ENCODE measurements at places on chromosomes 3 and 15.

DNA sequence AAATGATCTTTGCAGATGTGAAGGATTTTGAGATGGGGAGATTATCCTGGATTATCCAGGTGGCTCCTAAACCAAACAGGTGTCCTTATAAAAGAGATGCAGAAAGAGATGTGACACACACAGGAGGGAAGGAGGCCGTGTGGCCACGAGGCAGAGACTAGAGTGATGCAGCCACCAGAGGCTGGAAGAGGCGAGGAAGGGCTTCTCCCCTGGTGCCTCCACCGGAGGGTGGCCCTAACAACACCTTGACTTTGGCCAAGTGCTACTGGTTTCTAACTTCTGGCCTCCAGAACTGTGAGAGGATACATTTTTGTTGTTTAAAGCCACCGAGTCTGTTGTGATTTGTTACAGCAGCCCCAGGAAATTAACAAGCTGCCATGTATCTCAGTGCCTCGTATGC, 127.1 kb downstream of the ASB7 start:
- DNase-seq, result no peak
- H3K27me3 ChIP-seq, result peaks cover 4% of the 10 kb centered on the region
- H3K36me3 ChIP-seq, result no peaks in the 10 kb centered on the region
- H3K27ac ChIP-seq, result no peak overlapping the region
- no peaks in the 10 kb centered on the region for H3K4me1 ChIP-seq

- no peaks in the 10 kb centered on the region for H3K36me3 ChIP-seq
- no peak overlapping the region for H3K4me3 ChIP-seq
- DNase-seq, result no peak
- H3K4me1 ChIP-seq, result no peaks in the 10 kb centered on the region
- H3K27me3 ChIP-seq, result peaks cover 14% of the 10 kb centered on the region
- H3K27ac ChIP-seq, result no peak overlapping the region
Observed at GRCh38 chr3:101128786-101129185, 135.6 kb upstream of the ABI3BP start.

- no peak for DNase-seq
- no peak overlapping the region for H3K27ac ChIP-seq
- no peak overlapping the region for H3K4me3 ChIP-seq
- no peaks in the 10 kb centered on the region for H3K27me3 ChIP-seq
Observed at GRCh38 chr15:35290301-35290721, 205.2 kb upstream of the NANOGP8 start.

DNA sequence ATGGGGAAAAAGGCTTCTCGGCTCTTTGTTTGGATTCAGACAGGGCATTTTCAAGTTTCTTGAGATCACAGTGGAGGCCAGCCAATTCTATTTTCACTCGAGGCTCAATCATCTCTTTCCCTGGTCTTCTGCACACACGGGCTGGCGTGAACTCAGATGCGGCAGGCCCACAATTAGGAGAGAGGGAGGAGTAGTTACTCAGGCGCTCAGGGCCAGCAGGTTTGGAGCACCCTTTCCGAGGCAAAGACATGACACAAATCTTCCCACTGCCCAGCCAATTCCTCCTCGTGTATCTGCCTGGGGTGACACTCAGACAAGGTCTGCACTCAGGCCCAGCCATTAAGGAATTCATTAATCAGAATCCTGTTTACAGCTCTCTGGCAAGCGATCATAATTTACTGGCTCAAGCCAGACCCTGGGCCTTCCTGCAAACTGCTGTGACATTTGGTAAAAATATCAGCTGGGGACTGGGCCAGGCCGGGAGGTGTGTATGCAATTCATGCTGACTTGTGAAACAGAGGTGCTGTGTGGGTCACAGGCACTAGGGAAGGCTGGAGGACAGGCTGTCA, 68.1 kb upstream of the TLE3 start:
- H3K27me3 ChIP-seq, result no peaks in the 10 kb centered on the region
- no peaks in the 10 kb centered on the region for H3K4me1 ChIP-seq
- H3K4me3 ChIP-seq, result no peak overlapping the region
- H3K27ac ChIP-seq, result no peak overlapping the region
- DNase-seq, result no peak

- no peak overlapping the region for H3K4me3 ChIP-seq
- DNase-seq, result no peak
- peaks cover 13% of the 10 kb centered on the region for H3K4me1 ChIP-seq
- no peaks in the 10 kb centered on the region for H3K27me3 ChIP-seq
Observed at GRCh38 chr3:114452937-114453336, 159.1 kb downstream of the TIGIT start.

DNA sequence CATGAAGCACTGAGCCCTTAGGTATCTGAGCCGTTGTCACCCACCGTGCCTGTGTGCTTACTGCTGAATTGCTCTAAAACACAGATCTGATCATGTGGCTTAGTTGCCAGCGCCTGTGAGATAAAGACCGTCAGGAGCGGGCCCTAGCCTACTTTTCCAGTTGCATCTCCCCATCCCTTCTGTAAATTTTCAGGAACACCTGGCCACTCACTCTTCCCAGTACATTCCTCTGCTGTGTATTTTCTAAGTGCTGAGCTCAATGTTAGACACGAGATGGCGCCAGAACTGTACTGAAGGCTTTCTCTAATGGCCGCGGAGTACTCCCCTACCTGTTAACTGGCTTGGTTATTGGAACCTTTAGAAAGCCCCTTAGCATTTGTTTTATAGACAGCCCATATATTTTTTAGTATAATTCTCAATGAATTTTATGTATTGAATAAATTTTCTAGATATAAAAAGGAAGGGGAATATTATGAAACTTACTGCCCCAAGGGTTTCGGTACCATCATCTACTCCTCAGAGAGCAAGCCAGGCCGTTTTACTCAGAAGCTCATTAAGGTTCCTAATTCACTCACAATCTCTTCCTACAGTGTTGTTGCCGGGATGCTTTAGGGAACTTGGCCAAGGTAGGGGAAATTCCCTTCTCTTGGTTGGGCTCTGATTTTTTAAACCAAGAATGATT, 16.7 kb upstream of the WNT7A start:
- H3K27me3 ChIP-seq, result no peaks in the 10 kb centered on the region
- H3K4me3 ChIP-seq, result peak overlapping the region; percentile 72
- H3K4me1 ChIP-seq, result peaks cover 37% of the 10 kb centered on the region

GRCh38 chr3:138849222-138849940, 14.7 kb upstream of the PIK3CB start:
- no peak overlapping the region for H3K4me3 ChIP-seq
- no peaks in the 10 kb centered on the region for H3K4me1 ChIP-seq
- DNase-seq, result no peak
- no peak overlapping the region for H3K27ac ChIP-seq
- H3K36me3 ChIP-seq, result no peaks in the 10 kb centered on the region
- H3K27me3 ChIP-seq, result no peaks in the 10 kb centered on the region

DNA sequence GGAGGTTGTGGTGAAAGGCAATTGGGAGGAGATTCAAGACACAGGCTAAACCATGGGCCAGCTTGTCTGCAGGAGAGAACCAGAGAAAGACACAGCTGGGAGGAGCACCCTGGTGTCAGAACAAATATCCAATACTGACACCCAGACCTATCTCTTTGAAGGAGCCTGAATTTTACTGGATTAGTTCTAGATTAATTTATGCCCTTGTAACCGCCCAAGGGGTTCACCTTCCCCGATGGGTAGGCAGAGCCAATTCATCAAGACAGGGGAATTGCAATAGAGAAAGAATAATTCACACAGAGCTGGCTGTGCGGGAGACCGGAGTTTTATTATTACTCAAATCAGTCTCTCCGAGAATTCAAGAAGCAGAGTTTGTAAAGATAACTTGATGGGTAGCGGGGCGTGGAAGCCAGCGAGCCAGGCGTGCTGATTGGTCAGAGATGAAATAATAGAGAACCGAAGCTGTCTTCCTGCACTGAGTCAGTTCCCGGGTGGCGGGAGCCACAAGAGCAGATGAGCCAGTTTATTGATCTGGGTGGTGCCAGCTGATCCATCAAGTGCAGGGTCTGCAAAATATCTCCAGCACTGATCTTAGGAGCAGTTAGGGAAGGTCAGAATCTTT, 31.4 kb upstream of the GK5 start:
- H3K4me3 ChIP-seq, result no peak overlapping the region
- no peaks in the 10 kb centered on the region for H3K36me3 ChIP-seq
- no peaks in the 10 kb centered on the region for H3K27me3 ChIP-seq
- no peak for DNase-seq
- no peak overlapping the region for H3K27ac ChIP-seq

DNA sequence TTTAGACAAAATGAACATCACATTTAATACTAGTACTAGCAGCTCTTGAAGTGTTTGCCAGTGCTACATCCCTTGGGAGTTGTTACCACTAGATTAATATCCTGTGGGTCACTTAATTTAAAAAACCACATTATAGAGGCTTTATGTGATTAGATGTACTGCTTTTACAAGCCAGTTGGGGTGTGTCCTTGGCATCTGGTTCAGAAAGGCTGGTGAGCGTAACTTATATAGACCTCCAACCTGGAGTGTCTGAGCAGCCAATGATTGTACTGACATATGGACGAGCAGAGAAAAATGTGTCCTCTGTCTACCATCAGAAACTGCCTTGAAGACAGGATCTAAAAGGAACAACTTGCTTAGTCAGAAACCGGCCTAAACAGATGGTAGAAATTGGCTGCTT, 306.2 kb upstream of the ATP11B start:
- H3K4me3 ChIP-seq, result no peak overlapping the region
- H3K36me3 ChIP-seq, result no peaks in the 10 kb centered on the region
- H3K4me1 ChIP-seq, result no peaks in the 10 kb centered on the region
- H3K27ac ChIP-seq, result no peak overlapping the region
- H3K27me3 ChIP-seq, result no peaks in the 10 kb centered on the region
- DNase-seq, result no peak

GRCh38 chr3:38226273-38226672, 39.3 kb upstream of the SLC22A13 start:
- H3K4me3 ChIP-seq, result no peak overlapping the region
- H3K36me3 ChIP-seq, result peaks cover 68% of the 10 kb centered on the region
- H3K4me1 ChIP-seq, result no peaks in the 10 kb centered on the region

DNA sequence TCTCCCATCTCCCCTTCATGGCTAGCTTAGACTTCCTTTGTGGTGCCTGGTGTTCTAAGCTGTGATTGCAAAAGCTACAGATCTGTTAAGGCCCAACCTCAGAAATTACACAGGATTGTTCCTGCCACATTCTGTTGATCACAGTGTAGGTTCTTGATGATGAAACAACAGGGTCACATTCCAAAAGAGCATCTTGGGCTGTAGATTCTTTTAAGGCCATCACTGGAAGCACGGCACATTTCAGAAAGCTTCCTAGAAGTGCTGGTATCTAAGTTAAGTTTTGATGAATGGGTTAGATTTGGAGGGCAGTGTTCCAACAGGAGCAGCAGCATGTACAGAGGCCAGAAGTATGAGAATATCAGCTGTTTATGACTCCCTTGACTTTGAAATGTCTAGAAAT, 107.5 kb upstream of the SKOR1 start:
- H3K27ac ChIP-seq, result no peak overlapping the region
- no peaks in the 10 kb centered on the region for H3K27me3 ChIP-seq
- H3K4me3 ChIP-seq, result no peak overlapping the region
- no peaks in the 10 kb centered on the region for H3K4me1 ChIP-seq
- no peak for DNase-seq

DNA sequence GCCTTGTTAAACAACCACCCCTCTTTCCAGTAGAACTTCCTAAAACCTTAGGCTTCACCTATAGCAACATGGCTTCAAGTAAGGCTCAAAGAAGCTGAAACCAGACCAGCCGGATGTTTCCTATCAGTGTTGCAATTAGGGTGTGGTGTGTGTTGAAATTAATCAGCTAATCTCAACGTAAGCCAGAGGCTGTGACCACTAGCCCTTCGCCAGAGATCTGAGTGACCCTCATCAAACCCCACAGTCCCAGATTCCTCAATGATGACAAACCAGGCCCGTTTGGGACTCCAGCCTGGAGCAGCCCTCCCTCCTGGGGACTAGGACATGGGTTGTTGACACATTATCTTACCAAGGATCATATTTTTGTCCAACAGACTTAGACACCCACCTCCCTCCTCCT, 27.3 kb downstream of the CYP11A1 start:
- no peak overlapping the region for H3K4me3 ChIP-seq
- H3K27ac ChIP-seq, result no peak overlapping the region
- DNase-seq, result no peak
- H3K36me3 ChIP-seq, result no peaks in the 10 kb centered on the region

DNA sequence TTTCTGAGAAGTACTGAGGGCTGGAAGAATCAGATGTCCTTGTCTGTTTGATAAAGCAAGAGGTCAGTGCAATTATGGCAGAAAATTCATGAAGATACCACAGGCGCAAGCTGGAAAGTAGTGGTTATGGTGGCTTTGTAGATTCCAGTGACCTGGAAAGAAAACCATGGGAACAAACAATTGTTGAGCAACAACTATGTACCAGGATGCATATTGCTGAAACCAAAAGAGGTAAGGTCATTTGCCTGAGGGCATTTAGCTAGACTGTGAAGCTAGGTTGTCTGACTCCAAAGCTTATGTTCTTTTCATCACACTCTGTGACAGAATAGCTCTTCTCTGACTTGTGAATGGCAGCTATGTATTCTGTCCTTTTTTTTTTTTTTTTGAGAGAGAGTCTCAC, 74.0 kb downstream of the B3GALNT1 start:
- no peaks in the 10 kb centered on the region for H3K36me3 ChIP-seq
- DNase-seq, result no peak
- H3K4me3 ChIP-seq, result no peak overlapping the region
